Activated effector memory CD4-positive, alpha-beta T cell treated with anti-CD3 and anti-CD28 coated beads, Interleukin-2, amount 50 U/mL, for 16 hours (primary cell): ENCODE measurements at places on chromosomes 3 and 15.

DNA sequence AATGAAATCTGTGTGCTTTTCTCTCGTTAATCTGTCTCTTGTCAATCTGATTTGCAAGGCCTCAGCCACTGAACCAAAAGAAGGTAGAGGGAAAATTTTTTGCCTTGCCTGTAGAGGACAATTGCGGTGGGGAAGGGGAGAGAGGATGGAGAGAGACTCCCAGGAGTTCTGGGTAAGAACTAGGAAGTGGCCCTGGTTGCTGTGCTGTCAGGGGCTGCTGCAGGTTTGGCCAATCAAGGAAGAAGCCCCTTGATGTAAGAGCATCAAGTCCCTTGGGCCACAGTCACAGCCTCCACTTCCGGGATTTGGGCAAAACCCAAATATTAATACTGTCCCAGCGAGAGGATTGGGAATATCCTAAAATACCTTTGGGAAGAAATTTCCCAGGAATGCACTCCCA, 43.3 kb downstream of the TRANK1 start:
- DNase-seq: no peak

- DNase-seq: no peak
Measured at GRCh38 chr3:99730870-99731269, 86.8 kb upstream of the CMSS1 start.

GRCh38 chr15:75809986-75810750, 33.1 kb upstream of the UBE2Q2 start:
- no peak for DNase-seq

DNA sequence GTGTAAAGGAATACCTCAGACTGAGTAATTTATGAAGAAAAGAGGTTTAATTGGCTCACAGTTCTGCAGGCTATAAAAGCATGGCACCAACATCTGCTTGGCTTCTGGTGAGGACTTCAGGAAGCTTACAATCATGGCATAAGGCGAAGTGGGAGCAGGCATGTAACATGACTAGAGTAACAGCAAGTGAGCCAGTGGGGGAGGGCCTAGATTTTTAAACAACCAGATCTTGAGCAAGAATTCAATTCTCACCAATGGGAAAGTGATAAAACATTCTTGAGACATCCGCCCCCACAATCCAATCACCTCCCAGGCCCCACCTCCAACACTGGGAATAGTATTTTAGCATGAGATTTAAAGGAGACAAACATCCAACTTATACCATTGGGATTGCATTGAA, 44.2 kb upstream of the BCL2A1 start:
- DNase-seq: no peak

- DNase-seq: no peak
Measured at GRCh38 chr15:89370120-89370977, 35.7 kb upstream of the POLG start.
